DMS53 (cell line): ENCODE measurements at places on chromosomes 1 and 21.

GRCh38 chr1:40932006-40932405 lies 47.5 kb upstream of the CTPS1 start:
- DNase-seq = no peak

GRCh38 chr1:56135069-56135863 lies 444.1 kb downstream of the PLPP3 start:
- DNase-seq = no peak

GRCh38 chr1:201426479-201427310 lies 5.2 kb upstream of the TNNI1 start:
- no peak for DNase-seq

DNA sequence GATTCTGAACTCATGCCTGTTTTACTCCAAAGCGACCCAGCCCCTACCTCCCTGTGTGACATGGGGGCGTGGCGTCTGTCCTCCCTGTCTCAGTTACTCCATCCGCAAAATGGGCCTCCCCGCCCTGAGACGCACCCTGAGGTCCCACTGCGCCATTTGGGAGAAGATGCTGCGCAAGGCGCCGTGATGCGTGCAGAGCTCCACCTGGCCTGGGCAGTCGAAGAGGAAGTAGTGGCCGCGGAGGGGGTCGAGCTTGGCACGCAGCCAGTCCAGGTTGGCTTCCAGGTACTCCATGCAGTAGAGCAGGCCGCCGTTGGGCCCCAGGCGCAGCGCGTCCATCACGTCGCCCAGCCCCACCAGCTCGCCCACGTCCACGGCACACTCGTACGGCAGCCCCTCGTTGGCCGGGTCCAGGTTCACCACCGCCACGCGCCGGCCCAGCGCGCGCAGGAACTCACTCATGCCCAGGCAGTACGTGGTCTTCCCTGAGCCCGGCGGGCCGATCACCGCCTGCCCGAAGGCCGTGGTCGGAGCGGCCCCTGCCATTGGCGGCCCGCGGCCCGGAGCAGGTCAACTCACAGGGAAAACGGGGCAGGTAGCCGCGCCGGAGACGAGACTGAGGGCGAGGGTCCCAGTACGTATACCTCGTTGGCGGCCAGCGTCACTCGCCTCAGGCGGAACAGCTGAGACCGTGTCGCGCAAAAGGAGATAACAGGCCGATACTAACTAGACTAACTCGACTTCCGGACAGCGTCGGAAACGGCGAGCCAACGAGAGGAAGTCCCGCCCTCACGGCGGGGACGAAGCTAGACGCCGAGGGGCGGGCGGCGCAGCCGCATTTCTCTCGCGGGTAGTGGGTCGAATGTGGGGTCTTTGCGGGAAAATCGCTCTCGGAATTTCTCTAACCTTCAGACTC lies at the start of gene GPN2:
GPN2 (minus strand) TSS at position 733 of the 916 bp plus-strand sequence; CDS start at position 546, 187 bp downstream.
- peak; percentile 91 for DNase-seq

DNA sequence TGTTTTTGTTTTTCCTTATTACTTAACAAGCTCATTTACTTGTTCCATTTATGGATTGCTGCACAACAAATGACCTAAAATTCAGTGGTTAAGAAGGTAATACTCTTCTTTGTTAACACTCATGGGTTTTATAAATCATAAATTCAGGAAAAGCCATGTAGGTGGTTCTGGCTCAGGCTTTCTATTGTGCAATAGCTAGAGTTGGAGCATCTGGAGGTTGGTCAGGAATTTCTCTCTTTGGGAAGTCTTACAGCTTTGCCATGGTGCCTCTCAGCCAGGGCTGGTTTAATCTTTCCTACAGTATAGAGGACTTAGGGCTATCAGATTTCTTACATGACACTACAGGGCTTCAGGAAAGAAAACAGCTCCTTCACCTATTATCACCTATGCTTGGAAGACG lies 1677.1 kb downstream of the KCNT2 start:
- DNase-seq = no peak

GRCh38 chr1:101440485-101440884 lies 203.7 kb downstream of the S1PR1 start:
- DNase-seq = no peak

DNA sequence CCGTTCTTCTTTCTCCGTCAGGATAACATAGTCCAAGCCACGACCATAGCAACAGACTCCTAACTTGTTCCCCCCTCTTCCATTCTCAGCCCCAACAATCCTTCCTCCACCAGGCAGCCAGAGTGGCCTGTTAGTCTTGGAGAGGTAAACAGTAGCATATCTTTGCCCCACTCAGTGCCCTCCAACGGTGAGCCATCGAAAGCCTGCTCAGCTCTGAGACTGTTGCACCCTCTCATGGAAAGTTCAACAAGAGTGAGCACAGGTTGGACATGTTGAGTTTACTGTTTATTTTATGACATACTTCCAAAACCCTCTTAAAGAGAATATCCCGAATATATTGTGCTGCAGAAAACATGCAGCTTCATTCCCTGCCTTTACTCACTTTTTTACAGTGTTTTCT lies 30.1 kb upstream of the BACE2 start:
- DNase-seq = no peak

- DNase-seq = no peak
These were observed 757 bp downstream of the ACADM start for GRCh38 chr1:75725266-75725665.

- no peak for DNase-seq
These were observed 41.8 kb downstream of the SELENOF start for GRCh38 chr1:86872086-86872485.

DNA sequence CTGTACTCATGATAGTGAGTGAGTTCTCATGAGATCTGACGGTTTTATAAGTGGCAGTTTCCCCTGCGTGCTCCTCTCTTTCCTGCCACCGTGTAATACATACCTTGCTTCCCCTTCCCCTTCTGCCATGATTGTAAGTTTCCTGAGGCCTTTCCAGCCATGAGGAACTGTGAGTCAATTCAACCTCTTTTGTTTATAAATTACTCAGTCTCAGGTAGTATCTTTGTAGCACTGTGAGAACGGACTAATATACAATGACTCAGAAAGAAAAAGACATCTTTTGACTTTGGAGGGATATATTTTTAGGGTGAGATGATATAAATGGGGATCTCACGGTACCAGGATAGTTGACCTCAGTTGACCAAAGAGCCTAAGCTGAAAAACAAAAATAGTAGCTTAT lies 74.7 kb upstream of the BACH1 start:
- no peak for DNase-seq

DNA sequence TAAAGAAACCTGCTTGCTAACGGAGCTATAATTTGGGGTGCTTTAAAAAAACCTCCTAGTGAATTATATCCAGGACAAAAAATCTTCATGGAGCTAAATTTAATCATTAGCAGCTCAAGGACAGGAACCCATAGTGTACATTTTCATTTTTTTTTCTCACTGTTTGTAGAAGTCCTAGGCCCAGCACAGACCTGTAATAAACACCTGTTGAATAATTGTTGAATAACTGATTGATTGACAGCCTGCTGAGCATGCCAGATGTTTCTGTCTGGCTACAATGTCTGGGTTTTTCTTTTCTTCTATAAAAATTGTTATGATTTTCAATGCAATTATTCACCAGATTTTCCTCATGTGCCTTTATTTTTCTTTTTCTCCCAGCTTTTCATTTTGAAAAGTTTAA lies 10.9 kb upstream of the GALNT2 start:
- peak; percentile 16 for DNase-seq

- DNase-seq = no peak
These were observed 1068.8 kb upstream of the ADGRL4 start for GRCh38 chr1:80075351-80075750.

- no peak for DNase-seq
These were observed 379.6 kb downstream of the TTLL7 start for GRCh38 chr1:83619170-83619896.

DNA sequence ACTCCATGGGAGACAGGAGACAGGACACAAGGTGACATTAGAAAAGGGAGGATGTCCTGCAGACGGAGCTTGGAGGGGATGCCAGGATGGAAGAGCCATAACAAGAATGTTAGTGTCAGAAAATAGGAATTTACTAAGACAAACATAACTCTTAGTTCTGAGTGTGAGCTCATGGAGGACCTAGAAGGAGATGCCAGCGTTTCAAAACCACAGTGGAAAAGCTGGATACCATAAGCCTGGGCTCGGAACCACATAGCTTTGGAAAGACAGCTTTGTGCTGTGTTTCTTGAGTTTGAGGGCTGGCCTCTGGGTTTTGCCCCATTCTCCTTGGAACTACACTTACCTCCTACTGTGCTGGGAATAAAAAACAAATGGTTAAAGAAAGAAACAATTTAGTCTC lies 128.4 kb downstream of the S1PR1 start:
- no peak for DNase-seq

DNA sequence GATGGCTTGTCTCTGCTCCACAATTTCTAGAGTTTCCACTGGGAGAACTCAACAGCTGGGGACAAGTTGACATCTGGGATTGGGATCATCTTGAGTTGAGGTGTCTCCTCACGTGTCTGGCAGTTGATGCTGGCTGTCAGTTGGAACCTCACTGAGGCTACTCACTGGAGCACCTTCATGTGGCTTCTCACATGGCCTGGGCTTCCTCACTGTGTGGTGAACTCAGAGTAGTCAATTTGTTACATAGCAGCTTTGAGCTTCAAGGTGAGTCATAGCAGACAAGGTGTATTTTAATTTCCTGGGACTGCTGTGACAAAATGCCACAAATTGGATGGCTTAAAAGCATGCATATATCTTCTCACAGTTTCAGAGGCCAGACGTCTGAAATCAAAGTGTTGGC lies 44.0 kb downstream of the NTNG1 start:
- DNase-seq = no peak

GRCh38 chr1:52632732-52633290 lies at the start of gene SHISAL2A:
Gene SHISAL2A (plus strand): TSS chr1:52633168. CDS start chr1:52633494, 326 bp downstream.
- DNase-seq = peak; percentile 88

DNA sequence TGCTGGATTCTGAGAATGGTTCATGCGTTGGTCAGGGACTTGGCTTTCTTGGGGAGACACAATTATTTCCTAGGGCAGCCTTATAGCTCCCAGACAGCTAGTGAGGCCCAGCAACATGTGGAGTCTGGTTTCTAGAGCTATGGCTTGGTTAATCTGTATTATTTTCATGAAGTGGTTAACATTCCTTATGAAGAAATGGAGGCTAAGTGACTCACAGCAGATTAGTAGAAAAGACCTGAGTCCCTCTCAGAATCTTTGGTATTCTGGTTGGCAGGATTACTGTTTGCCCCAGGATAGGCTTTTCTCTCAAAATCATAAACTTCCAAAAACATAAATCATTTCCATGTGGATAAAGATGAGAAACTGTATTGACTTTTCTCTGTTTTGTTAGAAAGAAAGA lies 42.3 kb downstream of the DUSP10 start:
- no peak for DNase-seq

GRCh38 chr21:37230632-37231248 lies 36.4 kb downstream of the VPS26C start:
- DNase-seq = peak; percentile 91

- peak; percentile 62 for DNase-seq
These were observed 37.1 kb downstream of the CCN1 start for GRCh38 chr1:85617633-85618100.

DNA sequence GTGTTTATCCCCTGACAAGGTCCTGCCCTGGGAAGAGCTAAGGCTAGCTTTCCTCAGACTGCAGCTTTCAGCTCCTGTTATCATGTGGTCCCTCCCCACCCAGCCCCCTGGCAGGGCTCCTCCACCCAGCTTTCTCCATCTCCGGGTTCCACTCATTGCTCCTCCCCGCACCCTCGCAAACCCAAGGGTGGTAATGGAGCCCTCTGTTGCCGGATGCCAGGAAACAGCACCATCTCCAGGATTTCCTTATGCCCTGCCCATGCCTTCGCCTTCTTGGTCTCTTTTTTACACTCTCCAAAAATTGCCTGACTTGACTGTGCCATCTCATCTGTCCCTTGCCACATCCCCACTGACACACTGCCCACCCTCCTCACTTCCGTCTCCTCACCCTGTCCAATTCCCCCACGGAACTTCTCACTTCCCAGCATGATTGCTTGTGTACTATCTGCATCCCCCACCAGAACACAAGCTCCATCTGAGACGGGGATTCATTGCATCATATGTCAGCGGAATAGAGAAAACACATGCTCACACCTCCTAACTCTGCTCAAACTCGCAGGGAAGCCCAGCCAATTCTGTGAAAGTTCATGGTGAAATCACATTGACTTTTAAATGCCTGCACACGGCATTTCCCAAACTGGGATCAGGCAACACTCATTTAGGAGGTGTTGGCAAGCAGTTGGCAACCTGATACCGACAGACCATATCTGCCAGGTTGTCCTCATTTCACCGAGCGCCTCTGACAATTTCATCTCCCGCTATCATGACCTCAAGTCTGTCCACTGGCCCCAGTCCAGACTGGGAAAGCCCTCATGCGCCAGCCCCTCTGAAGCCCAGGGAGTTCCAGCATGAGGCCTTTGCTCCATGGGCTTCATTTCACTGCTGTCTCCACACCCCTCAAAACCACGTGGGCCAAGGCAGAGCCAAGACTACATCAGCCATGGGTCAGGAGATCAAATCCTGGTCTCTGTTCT lies 201.1 kb downstream of the MATN1 start:
- no peak for DNase-seq
